HTR-8/SVneo (cell line): ENCODE measurements at places on chromosomes 3 and 15.

DNA sequence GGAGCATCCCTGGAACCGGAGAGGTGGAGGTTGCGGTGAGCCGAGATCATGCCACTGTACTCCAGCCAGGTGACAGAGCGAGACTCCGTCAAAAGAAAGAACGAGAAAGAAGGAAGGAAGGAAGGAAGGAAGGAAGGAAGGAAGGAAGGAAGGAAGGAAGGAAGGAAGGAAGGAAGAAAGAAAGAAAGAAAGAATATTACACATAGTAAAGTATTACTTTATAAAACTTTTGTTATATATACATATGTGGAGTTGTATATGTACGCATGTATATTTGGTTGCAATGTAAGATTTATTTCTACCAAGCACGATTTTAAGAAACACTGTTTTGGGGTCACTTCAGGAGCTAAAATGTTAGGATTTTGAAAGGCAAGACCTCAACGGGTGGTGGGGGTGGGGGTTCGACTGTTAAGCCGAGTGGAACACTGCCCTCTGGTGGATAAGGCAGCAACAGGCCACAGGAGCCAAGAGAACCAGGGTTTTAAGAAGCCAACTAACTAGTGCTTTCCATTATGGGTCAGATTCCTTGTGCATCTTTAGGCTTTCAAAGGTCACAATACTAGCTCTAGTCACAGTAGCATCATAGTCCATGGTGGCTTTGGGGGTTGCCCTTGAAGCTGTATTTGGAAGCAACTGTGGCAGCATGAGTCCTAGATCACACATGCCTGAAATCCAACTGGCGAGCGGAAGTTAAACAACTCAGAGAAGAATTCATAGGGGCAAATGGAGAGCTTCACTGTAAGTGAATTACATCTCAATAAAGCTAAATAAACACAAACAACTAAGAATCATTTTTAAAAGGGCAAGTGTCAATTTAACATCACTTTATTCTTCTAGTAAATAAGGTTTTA, 22.5 kb downstream of the GLB1 start:
- peak; percentile 87 for DNase-seq

DNA sequence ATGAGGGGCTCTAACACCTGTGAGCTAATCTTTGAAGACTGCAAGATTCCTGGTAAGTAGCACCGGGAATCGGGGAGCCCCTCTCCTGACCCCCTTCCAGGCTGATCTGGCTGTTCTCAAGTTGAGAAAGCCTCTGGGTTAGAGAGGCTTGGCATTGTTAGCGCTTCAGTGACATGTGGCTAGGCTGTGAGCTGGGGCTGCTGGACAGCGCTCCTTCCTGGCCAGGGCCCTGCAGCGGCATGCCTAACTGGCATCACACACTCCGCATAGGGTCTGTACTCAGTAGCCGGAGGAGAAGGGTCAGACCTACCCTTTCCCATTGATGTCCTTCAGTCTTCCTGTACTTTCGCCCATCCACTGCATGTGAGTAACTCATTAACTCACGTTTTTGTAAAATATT, 7.4 kb downstream of the IVD start:
- DNase-seq, result no peak

GRCh38 chr3:107025961-107026360, 351.3 kb upstream of the CCDC54 start:
- no peak for DNase-seq

GRCh38 chr15:59873644-59874272, 130.4 kb upstream of the FOXB1 start:
- no peak for DNase-seq

- no peak for DNase-seq
These were observed 828 bp downstream of the U2SURP start for GRCh38 chr3:143002083-143002712.

DNA sequence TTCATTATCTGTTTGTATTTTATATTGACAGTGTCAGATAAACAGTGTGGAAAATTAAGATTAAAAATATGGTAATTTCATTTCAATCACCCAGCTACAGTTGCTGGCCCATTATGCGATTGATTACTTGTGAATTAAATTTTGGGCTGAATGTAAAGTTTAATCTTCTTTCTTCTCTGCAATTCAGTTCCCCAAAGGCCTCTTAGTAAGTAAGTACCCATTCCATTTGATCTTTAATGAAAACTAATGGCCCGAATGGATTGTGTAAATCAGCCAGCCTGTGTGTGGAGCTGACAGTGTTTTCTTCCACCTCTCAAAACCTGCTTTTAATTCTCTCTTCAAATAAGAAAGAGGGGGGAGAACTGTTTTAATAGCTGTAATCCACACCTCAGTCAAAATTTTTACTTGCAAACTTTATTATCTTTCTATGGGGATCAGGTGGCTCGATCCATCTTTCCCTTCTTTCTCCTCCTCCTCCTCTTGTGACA, 307.1 kb downstream of the IL20RB start:
- DNase-seq, result no peak

DNA sequence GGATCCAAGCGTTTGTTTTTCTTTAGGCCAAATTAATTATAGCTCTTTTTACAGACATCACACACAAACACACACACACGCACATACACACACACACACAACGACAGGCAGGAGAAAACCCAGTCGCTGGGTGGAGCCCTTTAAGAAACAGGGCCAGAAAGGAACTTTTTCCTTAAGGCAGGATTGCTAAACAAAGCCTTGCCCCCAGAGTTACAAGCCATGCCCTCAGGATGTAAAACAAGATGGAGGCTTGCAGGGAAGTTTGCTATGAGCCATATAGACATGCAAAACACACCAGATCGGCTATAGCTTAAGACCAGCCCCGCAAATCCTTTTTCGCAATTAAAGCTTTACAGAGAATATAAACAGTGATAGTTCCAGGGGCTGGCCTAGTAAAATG, 16.3 kb upstream of the IQCF2 start:
- no peak for DNase-seq

DNA sequence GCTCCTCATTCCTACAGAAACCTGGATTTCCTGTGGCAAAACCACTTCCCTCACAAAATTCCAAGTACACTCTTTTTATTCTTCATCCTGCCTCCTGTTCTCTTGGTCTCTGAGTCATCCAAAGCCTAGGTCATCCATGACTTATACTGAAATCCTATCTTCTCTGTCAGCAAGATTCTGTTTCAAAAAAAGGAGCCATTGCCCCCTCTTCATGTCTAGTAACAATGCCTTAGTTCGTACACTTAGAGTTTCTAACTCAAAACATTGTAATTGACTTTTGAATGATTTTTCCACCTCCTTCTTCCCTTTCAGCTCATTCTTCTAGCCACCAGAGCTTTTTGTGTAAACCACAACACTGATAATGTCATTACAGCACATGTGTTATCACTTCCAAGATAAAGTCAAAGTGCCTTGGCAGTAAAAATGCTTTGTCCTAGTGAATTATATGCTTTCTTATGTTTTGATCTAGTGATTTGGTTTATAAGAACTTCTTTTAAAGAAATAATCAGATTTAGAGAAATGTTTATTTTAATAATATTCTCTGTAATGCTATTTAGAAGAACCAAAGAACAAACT, 256.5 kb upstream of the NECTIN3 start:
- peak; percentile 12 for DNase-seq

DNA sequence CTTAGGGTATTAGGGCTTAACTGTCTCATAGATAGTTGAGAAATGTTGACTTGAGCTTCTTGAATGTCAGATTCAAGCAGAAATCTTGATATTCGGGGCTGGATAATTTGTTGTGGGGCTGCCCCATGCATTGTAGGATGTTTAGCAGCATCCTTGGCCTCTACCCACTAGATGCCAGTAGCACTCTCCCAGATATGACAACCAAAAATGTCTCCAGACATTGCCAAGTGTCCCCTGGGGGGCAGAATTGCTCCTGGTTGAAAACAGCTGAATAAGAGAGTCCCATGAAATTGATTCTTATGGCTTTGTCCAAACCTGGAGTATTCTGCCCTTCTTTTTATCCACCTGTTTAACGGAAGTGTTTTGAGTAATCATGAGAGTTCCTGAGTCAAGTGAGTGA, 15.9 kb upstream of the LCMT2 start:
- DNase-seq, result no peak

DNA sequence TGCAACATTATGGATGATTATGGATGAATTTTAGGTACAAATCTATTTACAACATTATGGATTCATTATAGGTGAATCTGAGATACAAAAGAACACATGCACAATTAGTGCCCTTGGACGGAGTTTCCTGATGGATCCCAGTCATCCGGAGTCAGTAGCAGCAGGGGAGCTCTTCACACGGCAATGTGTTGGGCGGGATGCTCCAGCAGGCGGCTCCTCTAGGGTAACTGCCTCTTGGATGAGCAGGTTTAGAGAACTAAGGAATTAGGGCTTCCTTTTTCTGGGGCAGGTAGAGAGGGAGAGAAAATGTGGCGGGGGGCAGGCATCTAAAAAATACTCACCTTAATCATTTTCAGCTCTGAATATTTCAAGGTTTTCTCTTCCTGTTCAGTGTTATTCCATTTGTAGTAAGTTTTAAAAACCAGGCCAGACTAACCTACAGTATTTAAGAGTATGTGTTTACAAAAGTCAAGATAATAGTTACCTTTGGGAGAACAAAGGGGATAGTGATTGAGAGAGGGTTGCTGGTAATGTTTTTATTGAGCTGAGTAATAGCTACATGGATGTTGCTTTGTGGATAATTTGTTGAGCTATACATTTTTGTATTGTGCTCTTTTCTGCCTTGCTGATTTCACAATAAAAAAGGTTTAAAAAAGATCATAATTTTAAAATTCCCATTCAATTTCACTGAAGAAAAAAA, 27.4 kb upstream of the GOLM2 start:
- DNase-seq, result no peak

DNA sequence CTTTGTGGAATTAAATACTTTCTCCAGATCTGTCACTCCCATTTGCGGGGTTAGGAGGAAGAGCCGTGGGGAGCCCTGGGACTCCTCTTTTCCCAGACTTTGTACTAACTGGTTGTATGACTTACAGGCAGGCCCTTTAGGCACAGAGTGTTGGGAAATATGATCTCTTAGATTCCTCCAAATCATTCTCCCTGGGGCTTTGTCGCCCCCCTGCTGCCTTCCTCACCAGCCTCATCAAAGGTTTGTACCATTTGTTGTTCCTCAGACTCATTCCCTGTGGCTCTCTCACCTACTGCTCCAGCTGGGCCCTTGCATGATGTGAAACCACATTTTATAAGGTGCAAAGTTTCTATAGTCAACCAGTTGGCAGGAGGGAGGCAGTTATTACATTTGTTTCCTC, 56.4 kb downstream of the CRYGS start:
- no peak for DNase-seq

GRCh38 chr3:72993391-72993790, 3.2 kb upstream of the PPP4R2 start:
- no peak for DNase-seq
